ENCODE measurements at places on chromosomes 7 and 10. TPM values are rescaled to one million over a fixed set of nuclear protein-coding genes. Genes with fewer than 3 reads are reported as not detected.

Gene NEURL1
- total RNA-seq, result not detected

Gene CACNB2
- total RNA-seq, result 0.10 TPM

DNA sequence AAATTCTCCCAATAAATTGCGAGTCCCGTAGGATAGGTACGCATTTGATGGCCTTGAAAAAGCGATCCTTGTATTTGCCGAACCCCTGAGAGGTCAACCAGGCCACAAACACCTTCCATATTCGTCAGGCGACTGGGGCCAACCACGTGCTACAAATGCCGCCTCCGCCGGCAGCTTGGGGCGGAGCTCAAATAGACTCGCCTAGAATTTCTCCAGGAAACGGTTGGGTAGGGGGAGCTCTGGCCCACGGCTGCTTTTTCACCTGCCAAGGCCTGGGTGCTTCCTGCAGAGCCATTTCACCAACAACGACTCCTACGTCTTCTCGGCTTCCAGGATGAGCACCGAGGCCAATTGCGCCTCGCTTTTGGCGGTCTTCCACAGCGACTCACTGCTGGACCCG lies 53.4 kb upstream of the KIF5B start:
- no peaks in the 10 kb centered on the region for H3K27me3 ChIP-seq
- H3K4me3 ChIP-seq, result no peak overlapping the region
- no peaks in the 10 kb centered on the region for H3K36me3 ChIP-seq
- no peak for DNase-seq
- H3K4me1 ChIP-seq, result peaks cover 26% of the 10 kb centered on the region

GRCh38 chr7:158256091-158256816 lies 331.4 kb downstream of the PTPRN2 start:
- H3K4me3 ChIP-seq, result no peak overlapping the region
- H3K27me3 ChIP-seq, result no peaks in the 10 kb centered on the region
- no peaks in the 10 kb centered on the region for H3K4me1 ChIP-seq
- no peaks in the 10 kb centered on the region for H3K36me3 ChIP-seq

Gene CYP3A5
- total RNA-seq, result not detected

DNA sequence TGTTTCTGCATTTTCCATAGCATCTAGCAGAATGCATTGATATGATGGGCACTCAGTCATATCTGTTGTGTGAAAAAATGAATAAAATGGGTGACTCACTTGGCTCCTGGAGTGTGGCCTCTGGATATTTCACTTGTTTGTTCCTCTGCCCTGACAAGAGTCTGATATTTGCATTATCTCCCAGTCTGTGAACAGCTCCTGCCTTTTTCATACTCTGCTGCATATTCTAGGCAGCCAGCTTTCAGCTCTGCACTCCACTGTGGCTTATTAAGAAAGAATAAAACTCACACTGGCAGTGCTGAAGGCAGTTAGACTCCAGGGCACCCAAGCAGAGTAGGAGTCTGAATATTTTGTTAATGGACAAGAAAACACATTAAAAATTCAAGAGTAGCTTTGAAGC lies 623.9 kb downstream of the SORCS1 start:
- DNase-seq, result no peak
- no peaks in the 10 kb centered on the region for H3K36me3 ChIP-seq
- peaks cover 4% of the 10 kb centered on the region for H3K27me3 ChIP-seq
- no peak overlapping the region for H3K4me3 ChIP-seq
- H3K4me1 ChIP-seq, result peaks cover 5% of the 10 kb centered on the region

DNA sequence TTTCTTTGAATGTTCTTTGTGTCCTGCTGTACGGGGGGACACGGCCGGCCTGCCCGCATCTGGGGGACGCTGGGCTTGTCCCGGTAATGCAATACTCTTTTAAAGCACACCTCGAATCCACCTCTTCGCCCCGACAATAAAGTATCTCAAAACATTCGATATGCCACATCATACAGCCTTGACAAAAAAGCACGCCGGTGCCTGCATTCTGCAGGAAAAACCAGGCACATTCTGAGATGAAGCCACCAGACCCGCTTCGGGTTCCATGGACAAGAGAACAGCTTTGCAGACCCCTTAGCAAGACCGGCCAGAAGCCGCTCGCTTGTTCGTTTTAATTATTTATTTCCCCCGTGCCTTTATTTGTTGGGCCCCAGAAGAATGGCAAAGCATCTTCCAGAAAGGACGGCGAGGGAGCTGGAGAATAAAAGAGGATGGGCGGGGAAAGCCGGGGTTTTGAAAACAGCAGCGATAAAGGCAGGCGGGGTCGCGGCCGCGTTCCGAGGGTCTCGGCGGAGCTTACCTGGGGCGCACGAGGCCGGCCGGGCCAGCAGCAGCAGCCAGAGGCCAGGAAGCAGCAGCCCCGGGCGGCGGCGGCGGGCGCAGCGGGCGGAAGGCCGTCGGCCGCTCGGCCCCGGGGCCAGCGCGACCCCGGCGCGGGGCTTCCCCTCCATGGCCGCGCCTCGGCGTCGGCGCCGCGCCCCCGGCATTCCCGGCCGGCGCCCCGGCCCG lies 462 bp downstream of the KIAA1549 start:
- H3K4me1 ChIP-seq, result peaks cover 19% of the 10 kb centered on the region
- H3K27ac ChIP-seq, result peak overlapping the region; percentile 4
- H3K4me3 ChIP-seq, result peak overlapping the region; percentile 81
- H3K36me3 ChIP-seq, result no peaks in the 10 kb centered on the region

- no peak overlapping the region for H3K4me3 ChIP-seq
- H3K27me3 ChIP-seq, result no peaks in the 10 kb centered on the region
- DNase-seq, result no peak
- H3K36me3 ChIP-seq, result no peaks in the 10 kb centered on the region
Observed at GRCh38 chr10:8428654-8429053, 374.2 kb downstream of the GATA3 start.

GRCh38 chr10:17026686-17027485 lies 102.7 kb downstream of the CUBN start:
- no peak overlapping the region for H3K4me3 ChIP-seq
- peak overlapping the region; percentile 97 for H3K27ac ChIP-seq
- peaks cover 53% of the 10 kb centered on the region for H3K4me1 ChIP-seq

- H3K4me3 ChIP-seq, result no peak overlapping the region
- H3K27ac ChIP-seq, result no peak overlapping the region
- H3K36me3 ChIP-seq, result no peaks in the 10 kb centered on the region
- peaks cover 23% of the 10 kb centered on the region for H3K27me3 ChIP-seq
- H3K4me1 ChIP-seq, result no peaks in the 10 kb centered on the region
Observed at GRCh38 chr7:26237035-26237807, 35.7 kb downstream of the CBX3 start.

DNA sequence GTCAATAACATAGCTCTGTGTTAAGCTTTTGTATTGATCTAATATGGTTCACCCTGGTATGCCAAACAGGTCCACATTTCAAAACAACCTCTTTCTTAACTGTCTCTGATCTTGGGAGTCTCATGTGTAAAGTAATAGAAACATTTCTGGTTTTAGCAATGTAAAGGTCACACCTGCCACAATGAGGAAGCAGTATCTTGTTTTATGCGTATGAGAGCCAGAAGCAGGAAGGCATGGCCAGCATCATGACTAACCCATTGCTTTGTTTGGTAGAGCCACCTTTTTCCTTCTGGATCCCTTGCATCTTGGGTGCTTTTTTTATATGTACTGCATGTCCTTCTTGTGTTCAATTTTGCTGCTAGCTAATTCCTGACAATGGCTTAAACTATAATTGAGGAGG lies 411.3 kb upstream of the SEMA3C start:
- H3K4me1 ChIP-seq, result peaks cover 31% of the 10 kb centered on the region
- H3K27ac ChIP-seq, result no peak overlapping the region
- H3K27me3 ChIP-seq, result no peaks in the 10 kb centered on the region
- no peaks in the 10 kb centered on the region for H3K36me3 ChIP-seq
- DNase-seq, result no peak

- H3K27me3 ChIP-seq, result no peaks in the 10 kb centered on the region
- H3K36me3 ChIP-seq, result peaks cover 44% of the 10 kb centered on the region
- H3K4me1 ChIP-seq, result no peaks in the 10 kb centered on the region
- no peak for DNase-seq
Observed at GRCh38 chr10:1083581-1083980, 27.4 kb downstream of the WDR37 start.

GRCh38 chr7:22921386-22922086 lies 92.4 kb downstream of the HYCC1 start:
- H3K4me3 ChIP-seq, result no peak overlapping the region
- H3K4me1 ChIP-seq, result peaks cover 10% of the 10 kb centered on the region
- peaks cover 17% of the 10 kb centered on the region for H3K36me3 ChIP-seq
- DNase-seq, result no peak

Gene MAD1L1
- 23.8 TPM for total RNA-seq

Gene OR2A12
- total RNA-seq, result not detected

Gene HKDC1
- total RNA-seq, result 4.0 TPM

DNA sequence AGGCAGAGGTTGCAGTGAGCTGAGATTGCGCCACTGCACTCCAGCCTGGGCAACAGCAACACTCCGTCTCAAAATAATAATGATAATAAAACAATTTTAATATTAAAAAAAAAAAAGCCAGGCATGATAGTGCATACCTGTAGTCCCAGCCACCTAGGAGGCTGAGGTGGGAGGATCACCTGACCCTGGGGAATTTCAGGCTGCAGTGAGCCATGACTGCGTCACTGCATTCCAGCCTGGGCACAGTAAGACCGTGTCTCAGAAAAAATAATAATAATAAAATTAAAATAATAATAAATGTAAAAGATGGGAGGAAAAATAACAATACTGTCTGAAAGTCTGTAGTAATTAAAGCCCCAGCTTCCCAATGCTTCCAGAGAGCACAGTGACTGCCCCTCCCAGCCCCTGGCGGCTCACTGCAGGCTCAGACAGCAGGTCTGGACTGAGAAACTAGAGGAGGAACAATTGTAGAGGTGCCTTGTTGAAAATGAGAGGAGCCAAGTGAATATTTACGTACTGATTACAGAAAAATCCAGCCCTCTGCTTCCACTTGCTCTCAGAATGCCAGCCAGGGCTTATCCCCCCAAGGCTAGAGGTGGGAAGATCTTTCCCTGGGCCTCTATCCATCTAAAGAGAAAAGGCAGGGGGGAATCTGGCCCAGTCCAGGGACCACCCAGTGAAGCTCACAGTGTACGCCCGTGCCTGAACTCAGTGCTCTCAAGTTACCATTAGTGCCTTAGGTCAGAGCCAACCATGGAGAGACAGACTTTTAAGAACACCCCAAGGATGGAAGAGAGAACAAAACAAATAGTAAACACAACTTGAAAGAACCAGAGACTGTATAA lies 112.8 kb downstream of the PARD3 start:
- H3K36me3 ChIP-seq, result no peaks in the 10 kb centered on the region
- no peak for DNase-seq
- H3K4me3 ChIP-seq, result no peak overlapping the region
- peaks cover 79% of the 10 kb centered on the region for H3K4me1 ChIP-seq
- no peak overlapping the region for H3K27ac ChIP-seq

DNA sequence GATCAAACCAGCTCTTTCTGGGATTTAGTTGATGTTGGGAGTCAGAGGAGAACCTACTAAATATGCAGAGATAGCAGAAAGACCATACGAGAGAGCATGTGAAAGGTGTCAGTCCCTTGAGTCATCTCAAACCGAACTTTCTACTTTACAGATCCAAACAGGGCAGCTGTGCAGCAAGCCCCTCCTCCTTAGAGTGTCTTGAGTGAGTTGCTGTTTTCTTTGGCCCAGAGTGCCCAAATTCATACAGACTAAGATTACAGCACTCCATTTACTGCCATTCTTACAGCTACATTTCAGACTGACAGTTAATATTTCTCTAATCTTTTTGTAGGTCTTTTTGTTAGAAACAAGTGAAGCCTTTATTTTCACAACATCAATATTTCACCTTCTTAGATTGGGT lies 53.4 kb downstream of the NRCAM start:
- no peak overlapping the region for H3K4me3 ChIP-seq
- H3K27me3 ChIP-seq, result peaks cover 7% of the 10 kb centered on the region
- DNase-seq, result no peak
- H3K36me3 ChIP-seq, result no peaks in the 10 kb centered on the region

DNA sequence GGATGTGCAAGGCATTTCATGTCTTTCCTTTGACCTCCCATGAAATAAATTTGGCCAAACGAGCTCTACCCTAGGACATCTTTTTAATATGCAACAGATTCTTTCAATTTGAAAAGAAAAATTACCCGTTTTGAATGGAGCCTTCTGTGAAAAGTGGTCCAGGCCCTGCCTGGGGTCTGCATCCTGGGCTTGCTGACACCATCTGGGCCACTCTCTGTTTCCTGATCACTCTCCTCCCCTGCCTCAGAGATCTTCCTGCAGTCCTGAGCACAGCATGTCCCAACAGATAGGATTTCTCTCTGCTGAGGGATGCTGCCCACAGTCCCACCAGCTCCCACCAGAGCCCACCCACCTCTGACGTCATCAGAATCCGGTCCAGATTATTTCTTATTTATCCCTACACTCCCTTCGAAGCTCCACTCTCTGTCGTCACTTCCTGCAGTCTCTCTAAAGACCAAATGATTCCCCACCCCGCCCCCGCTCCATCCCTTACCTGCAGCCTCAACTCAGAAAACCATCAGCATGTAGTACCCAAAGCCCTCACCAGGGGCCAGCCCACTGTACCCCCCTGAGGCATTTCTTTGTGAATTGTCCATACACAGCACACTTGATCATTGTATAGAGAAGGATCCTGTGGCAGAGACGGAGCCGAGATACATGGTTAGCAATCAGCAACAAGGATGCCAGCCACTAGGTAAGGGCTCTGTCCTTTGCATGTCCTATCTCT lies 192.1 kb upstream of the MGMT start:
- H3K4me3 ChIP-seq, result no peak overlapping the region
- peaks cover 3% of the 10 kb centered on the region for H3K27me3 ChIP-seq
- H3K36me3 ChIP-seq, result no peaks in the 10 kb centered on the region
- no peak for DNase-seq

Gene MUC12
- total RNA-seq, result not detected

DNA sequence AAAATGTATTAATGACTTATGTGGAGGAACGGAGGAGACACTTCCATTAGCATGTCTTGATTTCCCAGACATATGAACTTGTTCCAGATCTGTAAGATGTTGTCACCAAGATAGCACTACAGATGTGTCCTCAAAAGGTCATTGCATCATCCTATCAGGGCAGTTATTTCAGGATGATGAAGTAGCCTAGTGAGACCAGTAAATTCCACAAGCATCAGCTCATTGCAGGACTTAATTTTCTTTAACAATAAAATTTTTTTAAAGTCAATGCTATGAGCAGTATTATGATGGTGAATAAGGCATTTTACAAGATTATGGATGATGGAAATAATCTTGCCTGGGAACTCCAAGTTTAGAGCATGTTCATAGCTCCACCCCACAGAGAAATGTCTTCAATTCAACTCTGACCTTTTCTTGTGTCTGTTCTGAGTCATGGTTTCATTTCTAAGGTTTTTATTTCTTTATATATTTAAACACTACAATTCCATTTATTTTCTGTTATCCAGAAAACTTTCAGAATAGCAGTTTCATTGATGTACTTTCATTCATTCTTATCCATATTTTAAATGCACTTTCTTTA lies 1203.3 kb upstream of the CELF2 start:
- H3K4me1 ChIP-seq, result peaks cover 4% of the 10 kb centered on the region
- no peak for DNase-seq
- no peaks in the 10 kb centered on the region for H3K27me3 ChIP-seq
- H3K27ac ChIP-seq, result peak overlapping the region; percentile 24
- H3K36me3 ChIP-seq, result no peaks in the 10 kb centered on the region
- H3K4me3 ChIP-seq, result no peak overlapping the region

DNA sequence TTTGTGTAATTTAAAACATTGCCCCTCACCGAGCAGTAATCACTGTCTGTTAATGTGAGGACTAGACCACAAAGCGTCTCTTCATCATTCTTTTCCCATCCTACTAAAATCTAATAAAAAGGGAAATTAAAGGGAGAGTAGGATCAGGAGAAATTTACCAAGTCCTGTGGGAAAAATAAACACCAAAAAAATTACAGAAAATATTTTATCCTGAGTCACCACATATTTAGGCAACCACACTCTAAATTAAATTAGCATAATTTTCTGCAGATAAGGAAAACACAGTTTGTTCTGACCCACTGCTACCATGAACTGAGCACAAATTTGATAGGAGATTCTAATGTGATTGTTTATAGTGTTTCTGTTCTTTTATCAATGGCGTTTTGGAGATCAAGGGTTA lies 49.3 kb downstream of the CCDC6 start:
- H3K4me1 ChIP-seq, result peaks cover 60% of the 10 kb centered on the region
- peaks cover 8% of the 10 kb centered on the region for H3K36me3 ChIP-seq
- H3K27me3 ChIP-seq, result no peaks in the 10 kb centered on the region

Gene INA
- total RNA-seq, result 10.4 TPM

Measured in chondrocyte (in vitro differentiated cells).